ENCODE measurements at places on chromosomes 5 and 9.

GRCh38 chr5:160627921-160628618 lies 206.4 kb downstream of the PTTG1 start:
- no peak for DNase-seq

DNA sequence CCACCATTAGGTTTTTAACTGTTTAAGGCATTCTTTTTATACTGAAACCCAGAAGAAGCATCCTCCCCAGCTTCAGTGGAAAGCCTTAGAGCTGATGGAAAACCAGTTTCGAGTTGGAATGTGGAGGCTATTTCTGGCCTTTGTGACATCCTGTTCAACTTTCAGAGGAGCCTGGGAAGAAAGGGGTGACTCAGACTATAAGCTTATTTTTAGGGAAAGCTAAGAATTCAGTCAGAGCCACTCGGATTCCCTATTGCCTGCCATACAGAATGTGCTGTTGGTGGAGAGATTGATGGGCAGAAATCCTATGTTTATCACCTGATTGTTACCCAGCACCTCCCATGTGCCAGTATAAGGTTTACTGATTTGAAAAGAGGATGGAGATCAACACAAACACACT lies 19.8 kb downstream of the PALM2AKAP2 start:
- DNase-seq, result peak; percentile 49

- DNase-seq, result no peak
Measured at GRCh38 chr5:168699002-168699401, 119.8 kb upstream of the PANK3 start.

GRCh38 chr5:142527664-142528295 lies 158.1 kb downstream of the FGF1 start:
- DNase-seq, result no peak

DNA sequence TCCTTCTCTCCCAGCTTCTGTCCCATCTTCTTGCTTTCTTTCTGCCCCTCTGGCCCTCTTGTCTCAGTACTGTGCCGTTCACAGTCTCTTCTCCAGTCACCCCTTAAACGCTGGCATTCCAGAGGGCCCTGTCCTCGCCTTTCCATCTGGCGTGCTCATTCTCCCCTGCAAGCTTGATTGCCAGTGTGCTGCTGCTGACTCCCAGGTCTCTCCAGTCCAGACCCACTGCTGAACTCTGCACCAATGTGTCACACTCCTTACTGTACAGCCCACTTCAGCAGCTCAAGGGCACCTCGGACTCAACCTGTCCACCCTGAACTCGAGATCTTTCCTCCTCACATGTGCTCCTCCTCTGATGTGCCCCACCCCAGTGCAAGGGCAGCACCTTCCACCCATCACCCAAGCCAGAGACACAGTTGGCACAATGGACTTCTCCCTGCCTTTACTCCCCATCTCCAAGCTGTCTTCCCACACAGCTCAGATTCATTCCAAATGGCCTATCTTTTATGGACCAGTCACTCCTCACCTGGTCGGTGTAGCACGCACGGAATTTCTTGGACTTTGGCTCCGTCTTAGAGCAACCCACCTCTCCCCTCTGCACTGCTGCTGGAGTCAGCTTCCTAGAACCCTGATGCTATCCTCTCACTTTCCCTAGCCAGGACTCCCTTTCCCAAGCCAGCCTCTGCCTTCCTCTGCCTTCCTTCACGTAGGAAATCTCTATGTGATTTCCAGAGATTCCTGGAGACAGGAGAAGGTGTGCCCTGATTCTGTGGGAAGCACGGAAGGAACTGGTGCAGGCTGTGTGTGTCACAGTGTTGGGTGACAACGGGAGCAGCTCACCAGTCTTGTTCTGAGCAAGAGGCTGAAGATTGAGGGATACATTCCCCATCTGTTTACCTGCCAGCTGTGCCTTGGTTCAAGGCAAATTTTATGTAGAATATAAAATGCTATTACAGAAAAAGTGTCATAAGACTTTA lies 26.0 kb upstream of the SLC2A8 start:
- no peak for DNase-seq

DNA sequence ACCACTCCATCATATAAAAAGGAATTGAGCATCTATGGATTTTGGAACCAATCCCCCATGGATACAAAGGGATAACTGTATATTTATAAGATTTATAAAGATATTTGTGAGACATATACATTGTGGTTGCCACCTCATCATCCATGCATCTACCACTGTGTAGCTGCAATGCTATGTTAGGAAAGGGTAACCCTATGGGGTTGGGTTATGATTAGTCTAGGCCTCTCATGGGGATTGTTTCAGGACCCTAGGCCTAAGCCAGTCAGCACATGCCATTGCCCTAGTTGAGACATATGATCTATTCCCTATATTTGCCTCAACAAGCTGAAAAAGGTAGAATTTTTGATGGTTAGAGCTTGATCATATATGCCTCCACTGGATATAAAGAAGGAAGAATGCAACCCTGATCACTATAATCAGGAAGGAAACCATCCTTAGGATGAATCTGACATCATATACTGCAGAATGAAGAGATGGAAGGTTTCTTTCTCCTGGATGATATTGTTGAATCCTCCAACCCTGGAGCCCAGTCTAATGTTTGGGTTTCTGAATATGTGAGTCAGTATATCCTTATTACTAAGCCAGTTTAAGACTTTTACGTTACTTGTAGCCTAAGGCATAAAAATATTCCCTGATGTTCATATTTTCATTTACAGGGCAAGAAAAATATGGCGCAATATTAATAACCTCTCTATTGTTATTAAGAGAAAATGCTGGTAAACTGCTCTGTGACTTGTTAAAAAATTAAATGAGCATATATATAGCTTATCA lies 94.2 kb downstream of the ADAMTS19 start:
- no peak for DNase-seq

DNA sequence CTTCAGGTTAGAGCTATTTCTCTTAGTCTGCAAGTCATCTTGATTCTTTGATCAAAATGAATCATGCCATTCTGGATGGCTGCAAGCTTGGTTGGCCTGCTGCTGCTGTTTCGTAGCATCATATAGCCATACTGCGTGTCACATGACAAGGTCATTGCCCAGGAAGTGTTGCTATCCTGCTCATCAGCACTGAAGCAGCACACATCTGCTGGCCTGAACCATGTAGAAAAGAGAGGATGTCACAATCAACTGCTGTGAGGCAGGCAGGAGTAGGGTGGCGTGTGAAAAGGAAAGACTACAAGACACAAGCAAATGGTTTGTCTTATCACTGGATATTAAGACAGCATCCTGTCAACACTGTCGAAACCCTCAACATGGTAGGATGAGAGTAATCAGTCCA lies 376.7 kb upstream of the RORB start:
- DNase-seq, result no peak
